Fibroblast of skin of right quadriceps (primary cell): ENCODE measurements at places on chromosomes 2 and 18.

GRCh38 chr2:216279459-216279858, 92.8 kb downstream of the MARCHF4 start:
- peak; percentile 38 for DNase-seq

GRCh38 chr2:142723236-142723635, 154.2 kb upstream of the KYNU start:
- no peak for DNase-seq

DNA sequence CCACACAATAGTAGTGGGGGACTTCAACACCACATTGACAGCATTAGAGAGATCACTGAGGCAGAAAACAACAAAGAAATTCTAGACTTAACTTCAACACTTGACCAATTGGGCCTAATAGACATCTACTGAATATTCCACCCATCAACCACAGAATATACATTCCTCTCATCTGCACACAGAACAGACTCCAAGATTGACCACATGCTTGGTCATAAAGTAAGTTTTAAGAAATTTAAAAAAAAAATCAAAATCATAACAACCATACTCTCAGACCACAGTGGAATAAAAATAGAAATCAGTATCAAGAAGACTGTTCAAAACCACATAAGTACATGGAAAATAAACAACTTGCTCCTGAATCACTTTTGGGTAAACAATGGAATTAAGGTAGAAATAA, 9.0 kb upstream of the FLACC1 start:
- no peak for DNase-seq

DNA sequence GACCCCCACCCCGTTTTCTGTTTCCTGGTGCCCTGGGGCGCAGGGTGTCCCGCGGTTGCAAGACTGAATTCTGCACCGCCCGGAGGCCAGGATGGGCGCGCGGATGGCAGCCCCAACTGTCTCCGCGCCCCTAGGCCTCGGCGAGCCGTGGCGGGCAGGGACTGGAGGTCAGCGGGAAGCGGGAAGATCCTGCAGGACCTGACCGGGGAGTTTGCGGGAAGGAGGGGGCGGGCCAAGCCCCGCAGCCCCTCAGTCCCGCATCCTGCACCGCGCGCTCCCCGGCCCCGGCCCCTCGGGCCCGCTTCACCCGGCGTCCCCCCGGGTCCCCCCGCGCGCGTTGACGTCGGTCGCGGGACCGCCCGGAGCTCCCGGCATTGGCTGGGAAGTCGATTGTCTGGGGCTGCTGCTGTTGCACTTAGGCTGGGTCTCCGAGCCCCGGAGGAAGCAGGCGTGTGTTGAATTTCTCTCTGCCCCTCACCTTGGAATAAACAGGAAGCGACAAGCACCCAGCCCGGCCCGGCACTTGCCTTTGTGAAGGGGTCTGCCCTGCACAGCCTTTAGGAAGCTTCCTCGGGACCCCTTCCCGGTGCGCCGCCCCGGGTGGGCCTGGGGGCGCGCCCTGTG, at the start of gene LDLRAD4:
Gene LDLRAD4 (plus strand): TSS at position 393 of the 624 bp plus-strand sequence.
- no peak for DNase-seq

- DNase-seq: no peak
These were observed 38.6 kb downstream of the STON1 start for GRCh38 chr2:48568547-48568946.

- DNase-seq: no peak
These were observed 1.2 kb downstream of the MRPL19 start for GRCh38 chr2:75647771-75648170.

DNA sequence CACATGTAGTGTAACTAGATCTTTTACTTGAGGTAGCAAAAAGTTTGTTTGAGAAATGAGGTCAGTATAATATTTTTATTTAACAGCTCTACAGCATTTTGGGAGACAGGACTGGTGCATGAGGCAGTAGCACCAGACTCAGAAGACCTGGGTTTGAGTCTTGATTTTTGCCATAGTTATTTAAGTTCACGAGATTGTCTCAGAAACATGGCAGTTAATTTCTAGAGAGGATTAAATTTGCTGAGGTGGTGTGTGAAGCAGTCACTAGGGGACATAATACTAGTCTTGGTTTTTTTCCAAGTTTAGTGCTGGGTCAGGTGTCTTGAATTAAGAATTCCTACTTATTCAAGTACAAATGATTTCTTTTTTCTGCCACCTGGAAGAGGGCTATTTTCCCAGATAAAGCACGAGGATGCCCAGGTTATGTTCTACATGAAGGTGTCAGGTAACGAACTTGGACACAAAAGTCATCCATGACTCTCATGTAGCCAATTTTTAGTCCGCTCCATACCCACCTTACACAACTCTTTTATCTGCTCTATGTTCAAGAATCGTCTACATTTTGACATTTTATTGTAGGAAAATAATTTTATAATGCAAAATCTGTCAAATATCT, 1.4 kb downstream of the MARCHF7 start:
- DNase-seq: peak; percentile 37

DNA sequence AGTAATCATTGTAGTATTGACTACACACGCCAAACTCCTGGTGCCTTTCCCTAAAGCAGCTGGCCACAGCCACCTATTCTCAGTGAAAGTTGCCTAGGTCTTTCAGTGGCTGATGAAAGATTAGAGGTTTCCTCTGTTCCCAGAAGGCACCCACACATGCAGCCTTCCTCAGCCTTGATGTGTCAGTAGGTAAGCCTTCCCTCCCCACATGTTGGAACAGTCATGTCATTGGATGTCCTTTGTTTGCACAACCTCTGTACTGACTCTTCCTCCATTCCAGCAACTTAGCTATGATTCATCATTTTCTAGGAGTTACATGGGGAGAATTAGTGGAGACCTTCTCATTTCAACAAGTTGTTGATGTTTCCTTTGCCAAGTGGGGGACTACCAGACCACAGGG, 630.8 kb upstream of the SLC39A10 start:
- peak; percentile 40 for DNase-seq

- peak; percentile 77 for DNase-seq
These were observed 68.5 kb downstream of the COPS8 start for GRCh38 chr2:237154082-237154638.

DNA sequence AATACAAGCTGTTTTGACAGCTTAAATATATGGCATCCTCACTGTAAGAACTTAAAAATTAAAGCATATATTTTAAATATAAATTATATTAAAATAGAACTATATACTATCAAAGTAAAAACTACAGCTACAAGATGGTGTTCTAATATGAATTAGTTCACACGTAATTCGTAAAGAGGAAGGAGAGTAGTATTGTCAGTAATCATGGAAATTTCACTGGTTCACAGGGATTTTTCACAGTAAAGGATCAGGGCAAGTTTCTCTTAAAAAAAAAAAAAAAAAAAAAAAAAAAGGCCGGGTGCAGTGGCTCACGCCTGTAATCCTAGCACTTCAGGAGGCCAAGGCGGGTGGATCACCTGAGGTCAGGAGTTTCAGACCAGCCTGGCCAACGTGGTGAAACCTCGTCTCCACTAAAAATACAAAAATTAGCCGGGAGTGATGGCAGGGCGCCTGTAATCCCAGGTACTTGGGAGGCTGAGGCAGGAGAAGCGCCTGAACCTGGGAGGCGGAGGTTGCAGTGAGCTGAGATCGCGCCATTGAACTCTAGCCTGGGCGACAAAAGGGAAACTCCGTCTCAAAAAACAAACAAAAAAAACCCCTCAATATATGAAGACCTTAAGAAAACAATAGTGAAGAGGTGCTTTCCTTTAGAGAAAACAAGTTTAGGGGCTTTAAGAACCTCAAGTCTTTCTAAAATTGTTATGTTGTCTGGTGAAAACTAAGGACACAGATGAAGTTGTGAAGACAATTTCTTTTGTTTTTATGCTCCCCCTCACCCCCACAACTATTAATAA, 32.5 kb downstream of the PNO1 start:
- DNase-seq: no peak

DNA sequence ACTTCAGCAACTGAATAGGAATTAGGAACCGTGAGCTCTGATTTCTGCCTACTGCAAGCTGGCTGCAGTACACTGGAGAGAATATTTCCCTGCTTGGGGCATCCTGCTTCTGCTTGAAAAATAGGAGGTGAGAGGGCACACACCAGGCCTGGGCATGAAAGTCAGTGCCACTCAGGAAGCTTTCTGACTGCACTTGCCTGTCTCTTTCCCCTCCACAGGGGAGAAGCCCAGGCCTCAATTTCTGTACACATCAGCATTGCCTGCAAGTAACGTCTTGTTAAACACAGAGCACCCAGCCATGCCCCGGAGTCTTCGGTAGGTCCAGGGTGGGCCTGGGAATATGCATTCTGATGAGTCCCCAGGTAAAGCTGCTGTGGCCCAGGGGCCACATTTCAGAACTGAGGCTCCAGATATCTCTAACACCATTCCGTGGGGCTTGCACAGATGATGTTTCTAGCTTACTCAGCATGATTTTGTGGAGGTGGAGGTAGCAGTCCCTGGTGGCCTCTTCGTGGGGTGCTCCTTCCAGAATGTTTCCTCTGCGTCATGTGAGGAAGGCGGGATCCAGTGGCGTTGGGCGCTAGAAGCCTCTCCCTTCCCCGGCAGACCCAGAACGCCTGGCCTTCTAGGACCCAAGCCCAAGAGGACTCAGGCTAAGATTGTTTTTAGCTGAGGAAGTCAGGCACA, 114.1 kb downstream of the ZBTB7C start:
- no peak for DNase-seq

GRCh38 chr2:65940856-65941255, 494.1 kb upstream of the MEIS1 start:
- DNase-seq: no peak

- peak; percentile 49 for DNase-seq
These were observed 18.6 kb upstream of the PEX13 start for GRCh38 chr2:60998628-60999545.

- DNase-seq: no peak
These were observed 67.0 kb downstream of the EIF5B start for GRCh38 chr2:99404039-99404796.

DNA sequence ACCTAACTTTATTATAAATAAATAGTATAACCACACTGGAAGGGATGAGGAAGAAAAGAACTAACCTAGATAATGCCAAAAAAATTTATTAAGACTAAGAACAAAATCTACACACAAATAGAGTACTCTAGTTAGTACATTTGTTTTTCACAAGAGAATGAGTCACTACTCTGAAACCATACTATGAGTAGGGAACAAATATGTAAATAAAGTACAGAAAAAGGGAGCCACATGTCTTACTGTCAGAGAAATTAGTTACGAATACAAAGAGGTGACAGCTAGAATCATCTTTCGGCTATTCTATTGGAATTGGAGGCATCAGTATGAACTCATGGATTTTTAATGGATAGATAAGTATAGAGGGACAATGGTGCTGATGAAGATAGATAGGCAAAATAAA, 150.5 kb downstream of the COPS8 start:
- peak; percentile 60 for DNase-seq

DNA sequence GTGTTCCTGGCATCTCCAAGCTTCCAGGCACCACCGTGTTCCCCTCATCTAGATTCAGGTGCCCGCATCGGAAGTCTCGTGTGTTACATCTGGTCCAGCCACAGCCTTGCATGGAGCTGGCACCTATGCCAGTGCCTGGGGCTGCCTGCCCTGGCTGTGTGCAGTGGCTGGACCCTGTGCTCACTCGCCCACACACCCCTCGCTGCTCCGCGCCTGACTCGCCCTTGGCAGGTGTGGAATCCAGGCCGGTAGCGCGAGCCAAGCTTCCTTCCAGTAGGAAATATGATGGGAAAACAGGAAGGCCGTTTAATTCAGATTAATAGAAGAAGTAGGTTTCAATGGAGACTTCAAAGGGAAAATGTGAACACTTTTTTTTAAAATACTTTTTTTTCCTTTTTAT, 78.0 kb downstream of the PTPN4 start:
- no peak for DNase-seq

GRCh38 chr2:121884511-121884921, 129.1 kb downstream of the TSN start:
- no peak for DNase-seq

GRCh38 chr2:109549016-109549590, 64.7 kb downstream of the SEPTIN10 start:
- no peak for DNase-seq

- DNase-seq: peak; percentile 33
These were observed 44.1 kb downstream of the TRAPPC12 start for GRCh38 chr2:3423492-3424170.

DNA sequence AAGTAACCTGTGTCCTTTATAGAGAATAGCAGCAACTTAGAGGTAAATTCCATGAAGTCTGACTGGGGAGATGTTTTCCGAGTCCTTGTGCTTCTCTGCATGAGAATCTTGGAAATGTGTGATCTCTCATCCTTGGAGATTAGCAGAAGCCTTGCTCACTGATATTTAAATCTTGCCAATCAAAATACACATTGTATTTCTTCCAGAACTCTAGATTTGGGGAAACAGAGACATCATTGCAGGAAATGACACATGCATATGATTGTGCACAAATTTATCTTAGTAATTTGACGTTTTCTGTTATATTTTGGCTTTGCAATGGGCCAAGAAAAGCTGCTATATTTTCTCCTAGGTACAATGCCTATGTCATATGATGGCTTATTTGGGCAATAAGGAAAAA, 182.6 kb downstream of the ZNF804A start:
- DNase-seq: peak; percentile 8

DNA sequence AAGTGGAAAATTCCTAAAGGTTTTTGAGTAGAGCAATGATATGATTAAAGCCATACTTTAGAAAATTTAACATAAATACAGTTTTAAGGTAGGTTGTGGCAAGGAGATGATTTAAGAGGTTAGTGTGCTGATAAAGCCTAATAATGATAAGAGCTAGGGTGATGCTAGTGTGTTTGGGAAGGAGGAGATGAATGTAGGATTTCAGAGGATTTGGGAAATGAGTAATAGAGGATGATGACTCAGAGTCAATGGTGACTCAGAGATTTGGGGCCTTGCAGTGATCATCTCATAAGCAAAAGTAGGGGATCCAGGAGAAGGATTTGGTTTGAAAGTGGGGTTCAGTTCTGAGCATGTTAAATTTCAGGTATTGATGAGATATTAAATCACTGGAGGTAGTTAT, 23.3 kb downstream of the STAMBP start:
- peak; percentile 79 for DNase-seq

- peak; percentile 89 for DNase-seq
These were observed 7.6 kb upstream of the COQ10B start for GRCh38 chr2:197445746-197446145.

- peak; percentile 38 for DNase-seq
These were observed 130.6 kb upstream of the CDH19 start for GRCh38 chr18:66734451-66734850.
